SK-N-SH (cell line): ENCODE measurements at places on chromosomes 5 and 9. TPM values are rescaled to one million over a fixed set of nuclear protein-coding genes. Genes with fewer than 3 reads are reported as not detected.

DNA sequence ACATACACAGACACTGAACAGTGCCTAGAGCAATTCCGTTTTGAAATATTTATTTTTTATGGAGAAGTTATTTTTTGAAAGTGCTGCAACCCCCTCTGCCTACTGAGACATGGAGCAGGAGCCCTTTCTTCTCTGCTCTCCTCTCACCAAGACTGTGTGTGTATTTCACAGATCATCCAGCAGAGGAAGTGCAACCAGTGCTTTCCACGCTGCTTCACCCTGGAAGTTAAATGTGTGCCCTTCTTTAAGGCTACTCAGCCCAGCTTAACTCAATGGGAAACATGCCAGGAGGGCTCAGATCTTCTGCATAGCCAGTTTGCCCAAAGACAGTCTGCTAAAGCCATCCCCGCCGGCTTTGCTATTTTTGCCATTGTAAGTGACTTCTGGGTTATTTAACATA, 606.3 kb downstream of the TLE1 start:
- peak; percentile 3 for DNase-seq

Gene LEAP2
- 0.63 and 0.64 TPM in 2 replicates for polyA plus RNA-seq

- DNase-seq: peak; percentile 16
Observed at GRCh38 chr5:160467555-160468362, 46.1 kb downstream of the PTTG1 start.

- DNase-seq: no peak
Observed at GRCh38 chr5:75310212-75310611, 26.8 kb upstream of the HMGCR start.

GRCh38 chr9:14565352-14566016, 127.7 kb downstream of the ZDHHC21 start:
- no peak for DNase-seq

Gene VCAN
- polyA plus RNA-seq: 142 and 147 TPM in 2 replicates

DNA sequence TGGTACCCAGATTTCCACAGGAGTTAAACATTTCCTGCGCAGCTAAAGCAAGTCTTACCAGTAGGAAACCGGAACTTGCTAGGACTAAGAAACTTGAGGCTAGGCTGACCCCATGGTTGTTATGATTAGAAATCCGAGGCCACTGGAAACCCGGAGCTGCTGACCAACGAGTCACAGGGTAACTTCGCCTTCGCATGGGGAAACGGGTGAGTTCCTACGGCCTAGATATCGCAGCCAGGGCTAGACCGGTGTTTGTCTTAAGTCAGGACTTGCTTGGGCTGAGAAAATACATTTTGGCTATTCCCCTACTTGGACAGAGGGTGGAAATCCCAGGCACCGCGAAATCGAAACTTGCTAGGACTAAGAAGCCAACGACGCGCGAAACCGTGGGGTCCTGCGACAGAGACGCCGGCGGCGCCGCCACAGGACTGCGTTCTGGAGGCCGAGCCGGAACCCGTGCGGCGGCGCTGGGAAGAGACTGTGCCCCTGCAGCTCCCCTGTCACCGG, 1.6 kb upstream of the ANXA2R start:
- DNase-seq: no peak

DNA sequence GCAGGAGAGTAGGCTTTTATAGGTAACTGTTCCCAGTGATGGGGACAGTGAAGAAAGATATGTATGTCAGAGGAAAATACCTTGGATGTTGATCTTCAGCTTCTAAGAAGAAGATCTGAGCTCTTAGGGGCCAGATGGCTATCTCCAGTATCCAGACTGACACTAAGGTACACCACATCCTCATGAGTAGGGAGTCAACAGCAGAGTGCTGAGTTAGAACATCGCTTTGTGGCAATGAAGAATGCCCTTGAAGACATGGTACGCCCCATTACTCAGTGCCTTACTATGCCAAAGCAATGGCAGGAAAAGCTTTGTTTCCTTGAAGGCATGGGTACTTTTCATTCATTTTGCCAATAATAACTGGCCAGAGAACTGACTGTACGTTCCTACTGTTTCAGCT, 263.7 kb downstream of the CEMIP2 start:
- no peak for DNase-seq

DNA sequence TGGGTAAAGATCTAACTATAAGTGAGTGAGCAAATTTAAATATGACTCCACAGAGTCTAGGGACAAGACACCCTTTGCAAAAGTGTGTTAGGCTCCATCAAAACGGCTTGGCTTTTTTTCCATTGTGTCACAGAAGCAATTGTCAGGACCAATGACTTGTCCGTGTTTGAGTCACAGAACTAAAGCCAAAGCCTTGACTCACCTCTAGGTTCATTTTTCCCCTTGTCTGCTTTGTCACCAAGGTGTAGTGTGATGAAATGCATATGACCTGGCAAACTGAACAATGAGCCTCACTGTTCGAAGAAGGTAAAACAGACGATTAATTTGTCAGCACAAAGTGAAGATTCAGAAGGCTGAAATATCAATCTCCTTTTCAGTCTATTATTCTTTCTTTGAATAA, 331.0 kb downstream of the GLIS3 start:
- DNase-seq: no peak

DNA sequence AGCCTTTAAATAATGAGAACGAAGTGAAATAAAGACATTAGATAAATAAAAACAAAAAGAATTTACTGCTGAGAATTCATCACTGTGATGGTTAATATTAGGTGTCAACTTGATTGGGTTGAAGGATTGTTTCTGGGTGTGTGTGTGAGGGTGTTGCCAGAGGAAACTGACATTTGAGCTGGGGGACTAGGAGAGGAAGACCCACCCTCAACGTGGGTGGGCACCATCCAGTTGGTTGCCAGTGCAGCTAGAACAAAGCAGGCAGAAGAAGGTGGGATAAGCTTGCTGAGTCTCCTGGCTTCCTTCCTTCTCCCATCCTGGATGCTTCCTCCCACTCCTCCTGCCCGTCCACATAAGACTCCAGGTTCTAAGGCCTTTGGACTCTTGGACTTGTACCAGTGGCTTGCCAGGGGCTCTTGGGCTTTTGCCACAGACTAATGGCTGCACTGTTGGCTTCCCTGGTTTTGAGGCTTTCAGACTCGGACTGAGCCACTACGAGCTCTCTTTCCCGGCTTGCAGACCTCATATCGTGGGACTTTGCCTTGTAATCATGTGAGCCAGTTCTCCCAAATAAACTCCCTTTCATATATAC, 43.7 kb upstream of the ABL1 start:
- no peak for DNase-seq

Gene LHX3
- polyA plus RNA-seq: not detected in 2 replicates

- DNase-seq: no peak
Observed at GRCh38 chr5:148970228-148970627, 92.6 kb downstream of the SH3TC2 start.

Gene NUTM2F
- polyA plus RNA-seq: not detected in 2 replicates

Gene RNF208
- polyA plus RNA-seq: 2.0 and 2.7 TPM in 2 replicates

Gene OLFML2A
- 4.8 and 7.7 TPM in 2 replicates for polyA plus RNA-seq

DNA sequence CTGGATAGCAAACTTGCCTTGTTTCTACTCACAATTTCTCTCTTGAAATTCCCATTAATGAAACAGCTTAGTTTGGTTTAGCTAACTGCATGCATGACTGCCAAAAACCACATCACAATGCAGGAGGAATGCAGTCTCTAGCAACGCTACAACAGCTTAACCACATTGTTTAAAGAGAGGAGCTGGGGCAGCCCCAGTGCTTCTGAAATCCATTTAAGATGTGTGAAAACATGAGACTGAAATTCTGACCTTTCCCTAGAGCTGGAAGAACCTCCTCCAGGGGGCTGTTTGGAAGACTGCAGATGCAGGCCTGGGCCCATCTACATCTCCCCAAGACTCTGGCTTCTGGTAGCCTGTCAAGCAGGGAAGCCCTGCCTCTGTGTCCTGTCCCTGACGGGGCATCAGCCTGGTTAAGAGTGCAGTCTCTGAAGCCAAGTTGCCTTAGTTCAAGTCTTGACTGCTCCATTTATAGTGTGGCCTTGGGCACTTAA, 157.1 kb downstream of the ZNF462 start:
- no peak for DNase-seq

DNA sequence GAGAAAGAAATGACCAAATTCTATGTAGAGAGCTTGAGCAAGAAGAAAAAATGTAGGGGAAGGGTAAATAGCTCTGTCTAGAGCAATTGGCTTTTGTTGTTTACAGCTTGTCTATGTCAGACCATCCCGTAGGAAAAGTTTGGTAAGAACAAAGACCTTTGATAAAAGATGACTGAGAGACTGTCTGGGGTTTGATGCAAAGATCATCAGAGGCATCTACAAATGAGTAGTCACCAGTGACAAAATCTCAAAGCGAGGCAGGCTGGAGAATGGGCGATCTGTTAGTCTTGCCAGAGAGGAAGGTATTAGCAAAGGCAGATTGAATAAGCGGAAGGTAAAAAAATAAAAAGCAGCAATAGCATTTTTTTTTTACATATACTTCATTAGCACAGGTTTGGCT, 125.0 kb upstream of the RASGRF2 start:
- no peak for DNase-seq

- DNase-seq: peak; percentile 84
Observed at GRCh38 chr9:107465467-107466451, 23.8 kb downstream of the KLF4 start.

DNA sequence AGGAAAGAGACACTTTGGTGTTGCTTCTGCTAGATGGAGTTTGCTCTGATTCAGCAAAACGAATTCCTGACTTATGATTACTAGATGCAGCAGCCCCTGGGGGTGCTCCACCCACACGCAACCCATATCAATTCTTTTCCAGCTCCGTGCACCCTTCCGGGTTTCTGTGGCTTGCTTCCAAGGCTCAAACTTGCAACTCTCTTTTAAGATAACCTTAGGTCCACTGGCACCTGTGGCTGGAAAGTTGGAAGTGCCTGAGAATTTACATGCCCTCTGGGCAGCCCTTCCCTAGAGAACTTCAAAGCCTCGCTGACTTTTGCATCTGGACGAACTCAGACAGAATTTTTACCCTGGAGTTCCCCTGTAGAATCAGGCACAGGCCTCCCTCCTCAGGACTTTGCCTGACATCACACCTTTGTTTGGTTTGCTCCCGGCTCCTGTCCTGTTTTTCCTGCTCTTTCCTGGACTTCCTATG, 224.9 kb downstream of the SNX18 start:
- DNase-seq: no peak

GRCh38 chr5:180649297-180650039, at the start of gene FLT4:
Gene FLT4, minus strand, starts transcription at chr5:180649600. Its CDS starts 55 bp downstream, at chr5:180649545.
- peak; percentile 54 for DNase-seq

Gene GPX8
- 30.1 and 44.2 TPM in 2 replicates for polyA plus RNA-seq

Gene IL3
- polyA plus RNA-seq: not detected in 2 replicates

Gene SERF1A
- polyA plus RNA-seq: 4.2 and 4.3 TPM in 2 replicates

Gene MOCS2
- polyA plus RNA-seq: 26.4 and 35.2 TPM in 2 replicates

Gene NR5A1
- not detected in 2 replicates for polyA plus RNA-seq

GRCh38 chr9:126734877-126735276, 70.0 kb upstream of the ZBTB43 start:
- no peak for DNase-seq

DNA sequence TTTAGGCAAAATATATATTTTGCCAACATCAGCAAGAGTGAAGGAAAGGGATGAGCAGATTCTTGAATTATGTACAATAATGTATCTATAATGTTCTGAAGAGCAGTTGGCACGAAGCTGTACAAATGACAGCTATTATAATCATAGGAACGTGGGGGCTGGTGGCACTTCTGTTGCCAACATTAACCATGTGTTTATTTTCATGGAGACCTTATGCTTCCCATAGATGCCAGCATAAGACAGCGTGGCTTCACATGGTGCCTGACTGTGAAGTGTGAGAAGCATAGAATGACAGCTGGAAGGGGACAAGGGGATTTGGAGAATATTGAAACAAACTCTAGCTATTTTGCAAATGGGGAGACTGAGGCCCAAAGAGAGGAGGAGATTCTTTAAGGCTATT, 52.6 kb upstream of the ATP10B start:
- DNase-seq: no peak

Gene SPINK7
- not detected in 2 replicates for polyA plus RNA-seq

GRCh38 chr9:38687992-38688391, 31.9 kb downstream of the FAM240B start:
- DNase-seq: no peak

- no peak for DNase-seq
Observed at GRCh38 chr9:76127637-76128036, 237.2 kb downstream of the PCSK5 start.

DNA sequence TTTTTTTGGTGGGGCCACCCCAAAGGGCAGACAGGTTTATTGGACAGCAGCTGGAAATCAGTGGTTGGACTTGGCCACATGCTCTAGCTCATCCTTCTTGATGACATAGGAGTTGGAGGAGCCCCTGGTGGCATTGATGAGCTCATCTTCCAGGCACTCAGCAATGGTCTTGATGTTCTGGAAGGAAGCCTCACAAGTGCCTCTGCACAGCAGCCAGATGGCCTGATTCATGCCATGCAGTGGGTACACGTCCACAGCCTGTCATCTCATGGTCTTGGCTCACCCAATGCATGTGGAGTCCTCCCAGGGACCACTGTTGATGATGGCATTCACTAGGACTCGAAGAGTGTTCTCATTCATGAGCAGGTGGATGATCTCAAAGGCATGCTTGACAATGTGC, 11.3 kb upstream of the RCL1 start:
- no peak for DNase-seq

- no peak for DNase-seq
Observed at GRCh38 chr5:160921423-160922285, 69.6 kb upstream of the ATP10B start.

DNA sequence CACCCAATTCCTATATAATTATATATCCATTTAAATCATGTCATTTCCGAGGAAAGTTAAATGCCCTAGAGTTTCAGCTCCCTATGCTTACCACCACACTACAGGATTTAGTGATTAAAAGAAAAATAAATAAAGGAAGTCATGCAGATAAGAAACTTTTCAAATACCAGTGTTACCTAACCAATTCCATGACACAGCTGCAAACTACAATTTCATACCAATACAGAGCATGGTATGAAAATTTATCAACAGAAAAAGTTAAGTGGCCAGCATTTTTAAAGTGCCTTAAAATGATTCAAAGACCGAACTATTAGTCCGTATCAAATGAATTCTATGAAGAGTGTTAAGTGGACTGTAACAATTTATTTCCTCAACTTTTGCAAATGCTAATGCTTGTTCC, 35.9 kb downstream of the CEP120 start:
- no peak for DNase-seq

DNA sequence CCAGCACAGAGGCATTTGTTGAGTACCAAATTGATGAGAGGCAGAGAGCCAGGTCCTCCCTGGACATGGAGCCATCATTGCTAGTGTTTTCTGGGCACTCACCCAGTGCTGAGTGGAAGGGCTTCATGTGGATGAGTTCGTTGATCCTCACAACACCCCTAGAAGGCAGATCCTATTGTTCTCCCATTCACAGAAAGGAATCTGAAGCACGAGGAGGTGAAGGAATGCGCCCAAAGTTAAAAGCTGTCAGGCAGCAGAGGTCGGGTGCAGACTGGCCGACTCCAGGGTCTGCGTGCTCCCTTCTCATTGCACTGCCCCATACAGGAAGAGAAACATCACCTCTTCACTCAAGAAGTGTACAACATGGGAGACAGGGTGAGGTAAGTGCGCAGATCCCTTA, 153.5 kb upstream of the TNPO1 start:
- DNase-seq: no peak

GRCh38 chr9:92961627-92962302, 14.4 kb downstream of the FGD3 start:
- DNase-seq: no peak

Gene GARIN3
- polyA plus RNA-seq: not detected in 2 replicates

GRCh38 chr9:98552331-98552730, 156.4 kb downstream of the GABBR2 start:
- no peak for DNase-seq
